ENCODE measurements at places on chromosomes 1 and 21. TPM values are rescaled to one million over a fixed set of nuclear protein-coding genes. Genes with fewer than 3 reads are reported as not detected.

The AMY1A gene
- total RNA-seq, result not detected

DNA sequence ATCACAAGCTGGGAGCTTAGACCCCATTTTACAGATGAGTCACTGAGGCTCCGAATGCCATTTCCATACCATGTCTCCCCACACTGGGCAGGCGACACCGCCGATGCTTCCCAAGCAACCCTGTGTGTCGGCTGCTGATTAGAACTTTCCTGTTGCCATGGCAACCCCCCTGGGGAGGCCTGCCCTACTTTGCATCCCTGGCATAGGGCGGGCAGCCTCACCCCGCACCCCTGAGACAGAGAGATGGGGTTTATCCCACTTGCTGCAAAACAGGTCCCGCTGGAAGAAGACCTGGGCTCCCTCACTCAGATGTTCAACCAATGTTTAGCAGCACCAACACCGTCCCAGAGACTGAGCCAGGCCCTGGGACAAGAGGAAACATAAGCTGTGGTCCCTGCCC is 81.5 kb downstream of the CAMK2N1 start:
- DNase-seq, result no peak

- no peak for DNase-seq
Measured at GRCh38 chr1:192869308-192869940, 60.6 kb downstream of the RGS2 start.

DNA sequence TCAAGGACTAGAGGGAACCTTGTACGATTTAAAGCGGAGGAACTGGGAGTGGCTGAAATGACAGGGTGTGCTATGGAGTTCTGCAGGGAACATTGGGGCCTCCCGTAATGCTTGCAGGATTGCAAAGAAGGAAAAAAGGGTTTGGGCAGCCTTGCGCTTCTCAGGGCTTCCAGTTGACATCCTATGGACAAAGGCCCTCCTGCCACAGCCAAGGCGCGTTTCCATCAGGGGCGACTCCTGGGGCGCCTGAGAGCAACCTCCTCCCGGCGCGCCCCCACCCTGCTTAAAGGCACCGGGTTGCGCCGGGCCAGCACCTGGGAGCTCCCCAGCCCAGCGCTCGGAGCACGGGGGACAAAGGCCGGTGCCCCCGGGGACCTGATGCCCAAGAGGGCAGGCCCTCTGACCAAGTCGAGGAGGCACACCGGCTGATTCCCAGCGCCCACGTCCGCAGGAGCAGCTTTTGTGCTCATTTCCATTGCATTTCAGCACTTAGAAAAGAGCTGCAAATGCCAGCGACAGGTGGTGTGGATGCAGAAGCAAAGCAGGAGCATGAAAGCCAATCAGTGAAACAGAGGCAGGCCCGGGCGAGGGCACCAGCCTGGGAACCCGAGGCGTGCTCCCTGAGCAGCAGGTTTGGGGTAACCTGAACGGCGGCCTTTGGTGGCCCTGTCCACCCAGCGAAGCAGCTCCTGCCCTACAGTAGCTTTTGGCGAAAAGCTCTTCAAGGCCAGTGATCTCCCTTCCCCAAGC is 17.6 kb upstream of the RNF187 start:
- DNase-seq, result no peak
